Upper lobe of right lung (tissue), 1 donor: ENCODE measurements at places on chromosomes 11 and 22.
A peak's percentile ranks its signal among the peaks of the same experiment; 100 is the strongest.

DNA sequence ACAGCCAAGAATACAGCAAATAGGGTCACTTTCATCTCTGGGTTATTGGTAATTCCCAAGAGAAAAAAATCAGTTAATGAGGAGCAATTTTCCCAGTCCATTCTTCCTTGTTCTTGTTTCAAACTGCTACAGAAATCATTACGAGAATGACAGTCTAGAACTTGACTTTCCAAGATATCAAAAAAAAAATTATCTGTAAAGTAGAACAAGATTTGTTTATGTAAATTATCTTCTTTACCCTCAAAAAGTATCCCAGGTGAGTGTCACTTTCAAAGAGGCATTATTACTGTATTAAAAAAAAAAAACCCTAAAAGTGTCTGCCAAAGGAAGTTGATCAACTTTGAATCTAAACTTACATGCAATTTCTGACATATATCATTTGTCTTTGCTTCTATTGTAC lies at the start of gene OR5W2:
Gene OR5W2, minus strand, starts transcription at position 101 of the 400 bp plus-strand sequence. Its CDS starts 0 bp downstream, at position 101.
- H3K27ac ChIP-seq = no peak within 1 kb of the TSS
- no peaks in the 10 kb centered on the region for H3K36me3 ChIP-seq
- no peak for DNase-seq

DNA sequence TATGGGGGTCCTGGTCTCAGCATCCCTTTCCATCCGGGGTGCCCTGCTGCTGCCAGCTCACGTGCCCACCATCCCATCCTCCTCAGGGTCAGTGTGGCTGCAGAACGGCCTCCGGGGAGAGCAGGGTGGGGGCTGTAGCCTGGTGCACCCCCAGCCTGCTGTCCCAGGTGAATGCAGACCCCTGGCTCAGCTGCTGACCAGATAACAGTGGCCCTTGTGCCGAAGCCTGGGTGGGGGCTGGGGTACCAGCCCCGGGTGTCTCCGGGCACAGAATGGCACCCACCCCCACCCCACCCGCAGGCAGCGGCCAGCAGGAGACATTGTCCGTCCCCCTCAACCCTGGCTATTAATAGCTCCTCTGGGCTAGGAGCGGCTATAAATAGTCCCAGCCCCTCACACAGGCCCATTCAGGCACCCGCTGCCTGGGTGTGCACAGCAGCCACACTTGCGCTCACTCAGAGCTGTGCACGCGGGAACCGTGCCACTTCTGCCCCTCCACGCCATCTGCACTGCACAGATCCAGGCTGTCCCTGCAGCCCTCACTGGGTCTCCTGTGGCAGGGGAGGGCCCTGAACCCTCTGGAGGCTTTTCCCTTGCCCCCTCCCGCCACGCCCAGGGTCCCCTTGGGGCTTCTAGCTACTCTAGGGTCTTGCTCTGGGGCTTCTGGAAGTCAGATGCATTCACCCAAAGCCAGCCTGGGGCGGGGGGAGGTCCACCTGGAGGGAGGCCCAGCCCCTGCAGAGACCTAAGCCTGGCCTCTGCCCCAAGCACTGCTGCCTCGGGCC lies 18.7 kb downstream of the CRELD2 start:
- no peaks in the 10 kb centered on the region for H3K36me3 ChIP-seq
- peaks cover 33% of the 10 kb centered on the region for H3K4me1 ChIP-seq
- peak overlapping the region; percentile 95 for H3K27ac ChIP-seq
- H3K4me3 ChIP-seq = peak overlapping the region; percentile 63
- DNase-seq = peak; percentile 63

- peaks cover 12% of the 10 kb centered on the region for H3K27me3 ChIP-seq
- no peaks in the 10 kb centered on the region for H3K36me3 ChIP-seq
- no peak overlapping the region for H3K27ac ChIP-seq
- no peaks in the 10 kb centered on the region for H3K4me1 ChIP-seq
- H3K4me3 ChIP-seq = no peak overlapping the region
Observed at GRCh38 chr11:123516238-123516637, 86.2 kb downstream of the GRAMD1B start.

- peaks cover 14% of the 10 kb centered on the region for H3K4me1 ChIP-seq
- no peak overlapping the region for H3K4me3 ChIP-seq
- no peak for DNase-seq
- H3K27ac ChIP-seq = no peak overlapping the region
Observed at GRCh38 chr22:42773167-42773566, 52.5 kb upstream of the A4GALT start.

DNA sequence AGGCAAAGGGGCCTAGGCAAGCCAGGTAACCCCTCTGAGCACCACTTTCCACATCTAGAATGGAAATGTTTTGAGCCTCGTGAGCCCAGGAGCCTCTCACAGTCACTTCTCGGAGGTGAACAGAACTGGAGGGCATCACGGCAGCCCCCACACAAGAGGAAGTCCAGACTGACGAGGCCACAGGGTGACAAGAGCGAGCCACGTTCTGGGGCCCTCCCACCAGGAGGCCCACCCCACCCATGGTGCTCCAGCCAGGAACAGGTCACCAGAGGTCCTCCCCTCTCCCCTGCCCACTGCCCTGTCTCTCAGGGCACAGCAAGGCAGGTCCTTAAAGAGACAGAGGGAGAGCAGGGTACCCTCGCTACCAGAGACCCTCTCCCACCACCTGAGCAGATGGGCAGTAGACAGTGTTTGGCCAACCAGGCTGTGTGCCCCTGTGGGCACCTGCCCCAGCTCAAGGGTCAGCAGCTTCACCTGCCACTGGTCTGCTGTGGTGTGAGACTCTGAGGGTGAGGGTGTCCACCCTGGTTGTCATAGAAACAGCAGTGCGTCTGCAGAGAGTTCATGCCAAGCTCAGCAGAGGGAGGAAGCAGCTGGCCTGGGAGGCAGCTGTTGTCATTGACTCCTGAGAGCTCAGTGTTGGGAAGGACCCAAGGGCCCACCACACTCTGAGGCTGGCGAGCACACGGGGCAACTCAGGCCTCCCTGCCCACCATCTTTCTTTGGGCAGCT lies 31.4 kb downstream of the RSPH14 start:
- H3K4me1 ChIP-seq = no peaks in the 10 kb centered on the region
- no peak for DNase-seq
- no peaks in the 10 kb centered on the region for H3K27me3 ChIP-seq
- no peaks in the 10 kb centered on the region for H3K36me3 ChIP-seq

GRCh38 chr11:46248289-46249102 lies 29.0 kb upstream of the CREB3L1 start:
- DNase-seq = no peak
- no peaks in the 10 kb centered on the region for H3K27me3 ChIP-seq
- no peak overlapping the region for H3K27ac ChIP-seq
- no peaks in the 10 kb centered on the region for H3K36me3 ChIP-seq

GRCh38 chr11:58227956-58228615 lies 632 bp downstream of the OR10Q1 start:
- no peaks in the 10 kb centered on the region for H3K27me3 ChIP-seq
- no peak for DNase-seq
- H3K27ac ChIP-seq = no peak overlapping the region
- H3K4me3 ChIP-seq = no peak overlapping the region
- H3K36me3 ChIP-seq = no peaks in the 10 kb centered on the region

GRCh38 chr11:122711831-122712381 lies 56.4 kb downstream of the UBASH3B start:
- H3K4me1 ChIP-seq = peaks cover 13% of the 10 kb centered on the region
- DNase-seq = no peak
- no peaks in the 10 kb centered on the region for H3K27me3 ChIP-seq
- no peaks in the 10 kb centered on the region for H3K36me3 ChIP-seq

GRCh38 chr11:130780437-130780836 lies 135.8 kb downstream of the SNX19 start:
- H3K4me3 ChIP-seq = no peak overlapping the region
- H3K27ac ChIP-seq = no peak overlapping the region
- no peaks in the 10 kb centered on the region for H3K27me3 ChIP-seq
- H3K36me3 ChIP-seq = no peaks in the 10 kb centered on the region
- H3K4me1 ChIP-seq = no peaks in the 10 kb centered on the region
- DNase-seq = no peak

DNA sequence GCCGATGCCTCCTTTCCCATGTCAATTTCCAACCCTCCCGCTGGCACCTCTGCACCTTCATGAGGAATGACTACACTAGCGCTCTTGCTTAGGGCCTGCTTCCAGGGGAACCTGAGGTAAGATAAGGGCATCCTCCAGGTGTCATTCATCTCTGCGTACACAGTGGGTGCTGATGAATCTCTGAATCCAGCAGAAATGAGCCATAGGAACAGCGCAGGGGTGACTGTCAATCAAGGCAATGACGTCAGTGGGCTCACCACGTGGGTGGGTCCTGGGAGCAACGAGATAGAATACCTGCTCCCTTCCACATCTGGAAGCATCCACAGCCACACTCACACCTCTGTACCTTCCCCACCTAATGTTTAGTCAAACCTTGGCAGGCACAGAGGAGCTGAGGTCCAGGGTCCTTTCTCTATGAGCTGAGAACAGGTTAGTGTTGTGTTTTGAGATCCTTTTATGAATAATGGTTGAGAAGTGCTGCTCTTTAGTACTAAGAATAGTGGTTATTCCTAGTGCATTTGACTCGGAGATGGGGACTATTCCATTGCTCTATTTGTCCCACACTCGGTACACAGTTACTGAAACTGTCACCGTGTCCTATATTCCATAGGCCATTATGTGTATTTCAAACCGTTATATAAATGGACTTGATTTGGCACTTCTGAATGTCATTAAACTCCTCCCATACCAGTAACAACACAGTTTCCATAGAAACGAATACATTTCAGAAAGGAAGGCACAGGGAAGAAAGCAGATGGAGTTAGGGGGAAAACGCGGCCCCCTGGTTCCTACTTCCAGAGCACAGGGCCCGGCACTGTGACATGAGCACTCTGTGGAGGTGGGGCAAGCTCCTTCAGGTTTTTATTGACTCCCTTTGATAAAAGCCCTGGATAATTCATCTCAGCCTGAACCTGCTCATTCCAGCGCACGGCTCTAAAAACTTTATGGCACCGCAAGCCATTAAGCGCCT lies 193.4 kb downstream of the ST3GAL4 start:
- H3K4me3 ChIP-seq = no peak overlapping the region
- H3K4me1 ChIP-seq = no peaks in the 10 kb centered on the region
- no peaks in the 10 kb centered on the region for H3K36me3 ChIP-seq
- no peak overlapping the region for H3K27ac ChIP-seq
- no peak for DNase-seq

DNA sequence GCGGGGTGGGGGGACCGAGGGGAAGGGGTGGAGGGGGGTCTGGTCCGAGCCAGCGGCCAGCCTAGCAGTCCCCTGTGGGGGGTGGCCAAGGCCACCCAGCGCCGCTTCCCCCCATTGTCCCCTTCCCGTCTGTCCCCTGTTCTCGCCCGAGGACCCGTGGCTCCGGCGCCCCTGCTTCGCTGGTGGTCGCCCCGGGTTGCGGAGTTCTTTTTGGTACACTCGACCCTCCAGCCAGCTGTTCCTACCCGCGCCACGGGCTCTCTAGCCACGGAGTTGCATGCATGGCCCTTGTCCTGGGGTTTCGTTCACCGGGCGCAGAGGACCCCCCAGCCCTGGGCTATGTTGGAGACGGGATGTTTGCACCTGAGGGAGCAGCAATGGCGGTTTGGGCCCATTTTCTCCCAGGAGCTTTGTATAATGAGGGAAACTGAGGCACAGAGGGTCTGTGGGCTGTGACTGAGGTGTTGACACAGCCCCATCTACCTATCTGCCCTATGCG lies 489 bp downstream of the RNF214 start:
- peak; percentile 75 for DNase-seq
- H3K4me1 ChIP-seq = peaks cover 14% of the 10 kb centered on the region
- H3K36me3 ChIP-seq = peaks cover 23% of the 10 kb centered on the region
- peak overlapping the region; percentile 95 for H3K27ac ChIP-seq

GRCh38 chr11:126917531-126918204 lies 82.9 kb downstream of the KIRREL3 start:
- H3K4me1 ChIP-seq = no peaks in the 10 kb centered on the region
- no peaks in the 10 kb centered on the region for H3K36me3 ChIP-seq

DNA sequence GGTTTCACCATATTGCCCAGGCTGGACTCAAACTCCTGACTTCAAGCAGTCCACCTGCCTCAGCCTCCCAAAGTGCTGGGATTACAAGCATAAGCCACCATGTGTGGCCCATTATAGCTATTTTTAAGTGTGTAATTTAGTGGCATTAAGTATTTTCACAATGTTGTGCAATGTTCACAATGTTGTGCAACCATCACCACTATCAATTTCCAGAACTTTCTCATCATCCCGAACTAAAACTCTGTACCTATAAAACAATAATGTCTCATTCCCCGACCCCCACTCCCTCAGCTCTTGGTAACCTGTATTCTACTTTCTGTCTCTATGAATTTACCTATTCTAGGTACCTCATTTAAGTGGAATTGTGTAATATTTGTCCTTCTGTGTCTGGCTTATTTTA lies 7.5 kb downstream of the CFAP68 start:
- H3K27me3 ChIP-seq = no peaks in the 10 kb centered on the region
- H3K27ac ChIP-seq = no peak overlapping the region
- no peak overlapping the region for H3K4me3 ChIP-seq
- H3K4me1 ChIP-seq = no peaks in the 10 kb centered on the region
- DNase-seq = no peak

DNA sequence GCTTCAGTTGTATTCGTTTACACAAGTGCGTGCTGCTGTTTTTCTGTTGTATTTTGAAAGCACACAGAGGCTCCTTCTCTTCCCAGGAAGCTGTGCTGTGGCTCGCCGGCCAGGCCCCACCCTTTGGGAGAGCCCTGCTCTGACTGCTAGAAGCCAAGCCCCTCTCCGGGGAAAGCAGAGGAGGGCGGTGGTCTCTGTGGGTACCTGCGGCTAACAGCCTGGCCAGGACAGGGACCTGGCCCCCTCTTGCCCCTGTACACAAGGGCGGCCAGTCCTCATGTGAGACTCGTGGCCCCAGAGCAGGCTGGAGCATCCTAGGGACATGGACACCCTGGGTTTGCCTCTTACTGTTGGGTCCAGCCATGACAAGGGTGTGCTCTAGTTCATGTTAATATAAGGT lies 14.8 kb downstream of the MOB2 start:
- DNase-seq = no peak
- peaks cover 69% of the 10 kb centered on the region for H3K36me3 ChIP-seq
- no peaks in the 10 kb centered on the region for H3K4me1 ChIP-seq
- H3K27me3 ChIP-seq = no peaks in the 10 kb centered on the region

- H3K4me3 ChIP-seq = no peak overlapping the region
- no peak for DNase-seq
- H3K36me3 ChIP-seq = no peaks in the 10 kb centered on the region
Observed at GRCh38 chr11:17813391-17814059, 78.9 kb downstream of the KCNC1 start.

- H3K27me3 ChIP-seq = no peaks in the 10 kb centered on the region
- H3K27ac ChIP-seq = no peak overlapping the region
- no peak for DNase-seq
- no peak overlapping the region for H3K4me3 ChIP-seq
- no peaks in the 10 kb centered on the region for H3K36me3 ChIP-seq
Observed at GRCh38 chr11:35242412-35243242, 103.7 kb downstream of the CD44 start.
